ENCODE measurements at places on chromosomes 12 and 14.
A peak's percentile ranks its signal among the peaks of the same experiment; 100 is the strongest.

DNA sequence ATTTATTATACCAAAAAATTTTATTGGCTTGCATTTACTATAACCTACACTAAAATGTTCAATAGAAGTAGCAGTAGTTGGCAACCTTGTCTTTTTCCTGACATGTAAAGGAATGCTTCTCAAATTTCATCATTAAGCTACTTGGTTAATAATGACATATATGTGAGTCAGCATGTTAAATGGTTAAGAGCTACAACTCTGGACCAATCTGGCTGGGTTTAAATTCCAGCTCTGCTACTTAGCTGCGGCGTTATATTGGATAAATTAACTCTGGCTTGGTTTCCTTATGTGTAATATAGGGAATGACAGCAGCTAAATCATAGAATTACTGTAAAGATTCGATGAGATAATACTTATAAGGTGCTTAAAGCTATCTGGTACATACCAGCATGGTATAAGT lies 53.7 kb upstream of the OTOGL start:
- no peak overlapping the region for H3K27ac ChIP-seq
- no peaks in the 10 kb centered on the region for H3K27me3 ChIP-seq
- no peaks in the 10 kb centered on the region for H3K4me1 ChIP-seq
- no peak overlapping the region for H3K4me3 ChIP-seq

- no peaks in the 10 kb centered on the region for H3K36me3 ChIP-seq
Measured at GRCh38 chr14:59161561-59162175, 26.8 kb upstream of the DAAM1 start.

DNA sequence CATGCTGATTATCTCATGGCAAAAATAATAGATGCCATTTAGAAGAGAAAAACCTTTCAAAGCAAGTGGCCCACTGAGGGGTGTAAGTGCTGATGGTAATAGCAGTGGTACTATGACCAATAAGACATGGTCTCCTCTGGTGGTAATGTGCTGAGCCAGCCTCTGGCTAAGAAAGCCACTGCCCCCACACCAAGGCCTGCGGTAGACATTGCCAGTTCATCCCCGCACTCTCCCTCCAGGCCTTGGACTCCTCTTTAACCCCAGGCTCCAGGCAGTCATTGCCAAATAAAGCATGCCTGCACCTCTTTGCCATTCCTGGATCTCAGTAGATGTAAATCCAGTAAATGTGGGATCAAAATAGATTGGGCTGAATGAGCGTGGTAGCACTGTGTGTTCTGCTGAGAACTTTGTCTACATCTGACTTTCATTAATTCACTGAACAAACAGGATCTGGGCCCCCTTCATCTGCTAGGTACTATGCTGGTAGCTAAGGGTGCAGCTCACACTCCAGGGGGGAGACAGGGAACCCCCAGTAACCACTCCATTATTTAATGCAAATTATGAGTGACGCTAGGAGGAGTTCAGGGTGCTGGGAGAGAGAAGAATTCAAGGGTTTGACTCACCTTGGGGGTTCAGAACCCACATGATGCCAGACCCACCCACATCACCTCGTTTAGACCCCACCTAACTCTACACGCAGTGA lies 89.3 kb downstream of the BCL11B start:
- H3K27ac ChIP-seq = peak overlapping the region; percentile 89
- H3K27me3 ChIP-seq = no peaks in the 10 kb centered on the region
- H3K4me1 ChIP-seq = peaks cover 99% of the 10 kb centered on the region
- no peak for DNase-seq
- H3K36me3 ChIP-seq = peaks cover 77% of the 10 kb centered on the region

GRCh38 chr14:55353686-55354467 lies 57.8 kb downstream of the ATG14 start:
- DNase-seq = no peak
- H3K36me3 ChIP-seq = peaks cover 9% of the 10 kb centered on the region
- H3K27me3 ChIP-seq = no peaks in the 10 kb centered on the region
- peak overlapping the region; percentile 52 for H3K4me3 ChIP-seq

DNA sequence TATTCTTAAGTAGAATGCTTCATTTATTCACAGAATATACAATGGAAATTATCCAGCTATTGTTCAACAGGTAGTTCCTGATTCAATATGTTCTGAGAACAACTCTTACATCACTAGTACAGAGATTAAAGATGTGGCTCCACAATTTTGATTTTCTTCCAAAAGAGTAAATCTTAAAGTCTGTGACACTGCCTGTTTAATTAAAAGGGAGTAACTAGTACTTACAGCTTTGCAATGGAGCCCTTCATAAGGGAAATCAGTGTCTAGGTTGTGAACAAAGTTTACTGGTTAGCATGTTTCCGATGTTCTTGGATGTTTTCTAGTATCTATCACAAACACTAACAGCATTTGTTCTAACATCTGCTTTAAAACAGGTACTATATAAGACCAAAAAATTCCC lies 30.8 kb downstream of the MIA2 start:
- no peak for DNase-seq
- H3K27ac ChIP-seq = no peak overlapping the region
- peaks cover 32% of the 10 kb centered on the region for H3K4me1 ChIP-seq

DNA sequence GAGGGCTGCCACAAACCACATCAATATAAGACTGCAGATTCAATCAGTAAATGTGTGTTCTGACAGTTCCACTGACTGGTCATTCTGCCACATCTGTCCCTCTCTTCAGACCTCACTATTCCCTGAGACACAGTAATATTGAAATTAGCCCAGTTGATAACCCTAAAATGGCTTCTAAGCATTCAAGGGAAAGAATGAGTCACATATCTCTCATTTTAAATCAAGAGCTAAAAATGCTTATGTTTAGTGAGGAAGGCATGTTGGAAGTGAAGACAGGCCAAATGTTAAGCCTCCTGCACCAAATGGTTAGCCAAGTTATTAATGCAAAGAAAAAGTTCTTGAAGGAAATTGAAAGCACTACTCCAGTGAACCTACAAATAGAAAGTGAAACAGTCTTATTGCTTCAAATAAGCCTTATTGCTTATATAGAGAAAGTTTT lies 24.5 kb upstream of the KIF21A start:
- H3K4me1 ChIP-seq = peaks cover 19% of the 10 kb centered on the region
- no peak for DNase-seq
- peak overlapping the region; percentile 67 for H3K27ac ChIP-seq
- H3K4me3 ChIP-seq = peak overlapping the region; percentile 44

DNA sequence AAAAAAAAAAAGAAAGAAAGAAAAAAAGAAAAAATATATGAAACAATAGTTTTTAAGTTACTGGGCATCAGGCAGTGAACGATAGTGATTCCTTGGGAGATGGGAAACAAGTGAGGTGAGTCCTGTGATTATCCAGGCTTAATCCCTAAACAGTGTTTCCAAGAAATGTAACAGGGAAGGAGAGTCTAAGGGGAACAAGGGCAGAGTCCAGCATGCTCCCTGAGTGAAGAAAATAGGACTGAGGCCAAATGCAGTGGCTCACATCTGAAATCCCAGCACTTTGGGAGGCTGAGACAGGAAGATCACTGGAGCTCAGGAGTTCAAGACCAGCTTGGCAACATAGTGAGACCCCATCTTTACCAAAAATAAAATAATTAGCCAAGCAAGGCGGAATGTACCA lies 40.7 kb downstream of the R3HDM2 start:
- H3K27ac ChIP-seq = no peak overlapping the region
- peaks cover 39% of the 10 kb centered on the region for H3K36me3 ChIP-seq
- H3K4me1 ChIP-seq = no peaks in the 10 kb centered on the region
- H3K4me3 ChIP-seq = no peak overlapping the region

DNA sequence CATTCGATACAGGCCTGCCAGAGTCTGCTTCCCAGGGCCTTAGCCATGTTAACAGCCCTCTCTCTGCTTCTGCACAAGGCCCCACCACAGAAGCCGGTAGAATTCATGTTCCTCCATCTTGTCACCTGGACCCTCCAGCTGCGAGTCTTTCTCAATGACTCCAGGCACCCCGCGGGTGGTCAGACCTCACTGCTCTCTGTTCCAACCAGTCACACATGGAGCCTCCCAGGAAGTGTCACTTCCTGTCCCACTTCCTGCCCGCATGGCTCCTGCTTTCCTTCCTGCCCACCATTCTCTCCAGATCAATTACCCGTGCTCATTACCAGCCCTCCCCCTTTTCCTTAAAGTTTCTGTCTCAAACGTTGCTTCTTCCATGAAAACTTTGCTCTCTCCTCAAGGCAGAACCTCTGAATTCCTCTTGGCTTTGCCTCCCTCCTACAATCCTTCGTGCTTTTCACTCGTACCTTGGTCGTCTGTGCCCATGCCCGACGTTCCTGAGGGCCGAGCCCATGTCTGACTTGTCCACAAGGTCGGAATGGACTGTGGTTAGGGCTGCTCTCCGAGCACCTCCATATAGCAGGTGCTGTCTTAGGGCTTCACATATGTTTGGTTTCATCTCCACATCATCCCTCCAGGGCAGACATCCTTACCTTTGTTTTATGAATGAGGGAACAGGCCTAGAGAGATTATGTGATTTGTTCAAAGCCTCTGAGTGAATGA lies 172.1 kb downstream of the TSPAN9 start:
- DNase-seq = no peak
- no peaks in the 10 kb centered on the region for H3K36me3 ChIP-seq
- no peak overlapping the region for H3K4me3 ChIP-seq
- H3K27me3 ChIP-seq = peaks cover 10% of the 10 kb centered on the region

GRCh38 chr14:96264200-96264553 lies 8.2 kb downstream of the BDKRB1 start:
- no peak for DNase-seq
- peaks cover 15% of the 10 kb centered on the region for H3K27me3 ChIP-seq
- no peak overlapping the region for H3K27ac ChIP-seq

- no peak overlapping the region for H3K4me3 ChIP-seq
- no peak for DNase-seq
- no peaks in the 10 kb centered on the region for H3K36me3 ChIP-seq
- H3K27ac ChIP-seq = no peak overlapping the region
- no peaks in the 10 kb centered on the region for H3K4me1 ChIP-seq
Measured at GRCh38 chr14:29710015-29710414, 217.6 kb downstream of the PRKD1 start.

DNA sequence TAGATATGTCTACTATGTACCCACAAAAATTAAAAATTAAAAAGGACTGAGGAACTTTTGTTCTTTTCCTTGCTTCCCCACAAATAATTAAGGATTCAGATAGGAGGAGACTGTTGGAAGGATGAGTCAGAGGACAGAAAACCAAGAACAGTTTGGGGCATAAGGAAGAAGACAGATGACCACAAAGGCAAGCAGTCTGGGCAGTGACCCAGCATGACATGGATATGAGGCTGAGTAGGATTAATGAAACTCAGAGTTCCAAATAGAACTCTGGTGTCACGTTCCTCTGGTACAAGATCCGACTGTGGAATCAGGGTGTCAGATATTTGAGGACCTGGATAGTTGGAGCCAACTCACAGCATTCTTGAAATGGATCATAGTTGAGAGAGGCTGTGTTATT lies 89.3 kb upstream of the SLC38A4 start:
- no peaks in the 10 kb centered on the region for H3K36me3 ChIP-seq
- no peak overlapping the region for H3K27ac ChIP-seq
- DNase-seq = no peak
- no peaks in the 10 kb centered on the region for H3K4me1 ChIP-seq
- no peak overlapping the region for H3K4me3 ChIP-seq
- H3K27me3 ChIP-seq = peaks cover 15% of the 10 kb centered on the region

DNA sequence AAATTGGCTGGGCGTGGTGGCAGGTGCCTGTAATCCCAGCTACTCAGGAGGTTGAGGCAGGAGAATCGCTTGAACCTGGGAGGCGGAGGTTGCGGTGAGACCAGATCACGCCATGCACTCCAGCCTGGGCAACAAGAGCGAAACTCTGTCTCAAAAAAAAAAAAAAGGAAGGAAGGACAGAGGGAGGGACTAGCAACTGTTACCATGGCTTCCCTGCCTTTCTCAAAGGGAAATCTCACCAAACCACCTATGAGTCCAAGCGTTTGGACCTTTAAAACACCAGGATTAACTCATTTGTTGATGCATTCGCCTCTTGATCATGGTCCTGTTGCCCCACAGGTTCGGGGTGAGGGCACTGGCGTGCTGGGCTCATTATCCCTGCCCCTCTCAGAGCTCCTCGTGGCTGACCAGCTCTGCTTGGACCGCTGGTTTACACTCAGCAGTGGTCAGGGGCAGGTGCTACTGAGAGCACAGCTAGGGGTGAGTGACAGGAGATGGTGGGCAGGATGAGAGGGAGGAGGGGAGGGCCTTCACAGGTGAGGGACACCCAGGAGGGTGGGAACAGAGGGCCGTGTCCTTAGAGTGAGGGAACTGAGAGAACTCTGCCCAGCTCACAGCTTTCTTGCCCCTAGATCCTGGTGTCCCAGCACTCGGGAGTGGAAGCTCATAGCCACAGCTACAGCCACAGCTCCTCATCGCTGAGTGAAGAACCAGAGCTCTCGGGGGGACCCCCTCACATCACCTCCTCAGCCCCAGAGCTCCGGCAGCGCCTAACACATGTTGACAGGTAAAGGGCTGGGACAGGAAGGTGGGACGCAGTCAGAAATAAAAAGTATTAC lies 10.2 kb upstream of the MYL6B start:
- DNase-seq = no peak
- no peaks in the 10 kb centered on the region for H3K27me3 ChIP-seq
- H3K4me3 ChIP-seq = no peak overlapping the region
- peak overlapping the region; percentile 68 for H3K27ac ChIP-seq
- peaks cover 58% of the 10 kb centered on the region for H3K4me1 ChIP-seq

- H3K4me1 ChIP-seq = peaks cover 60% of the 10 kb centered on the region
- H3K27me3 ChIP-seq = no peaks in the 10 kb centered on the region
- peaks cover 13% of the 10 kb centered on the region for H3K36me3 ChIP-seq
- peak overlapping the region; percentile 89 for H3K27ac ChIP-seq
- peak overlapping the region; percentile 58 for H3K4me3 ChIP-seq
Measured at GRCh38 chr12:47722136-47722834, 3.0 kb downstream of the ENDOU start.

Measured in activated CD8-positive, alpha-beta T cell treated with anti-CD3 and anti-CD28 coated beads, Interleukin-2, amount 10 ng/mL, durations not matched to agents 7 days and 5 days (primary cell).